ENCODE measurements at places on chromosomes 6 and 20.

- DNase-seq, result peak; percentile 96
Observed at GRCh38 chr6:136593748-136594490, 43.7 kb upstream of the MAP7 start.

- DNase-seq, result no peak
Observed at GRCh38 chr20:32036716-32037485, 15.1 kb upstream of the HCK start.

DNA sequence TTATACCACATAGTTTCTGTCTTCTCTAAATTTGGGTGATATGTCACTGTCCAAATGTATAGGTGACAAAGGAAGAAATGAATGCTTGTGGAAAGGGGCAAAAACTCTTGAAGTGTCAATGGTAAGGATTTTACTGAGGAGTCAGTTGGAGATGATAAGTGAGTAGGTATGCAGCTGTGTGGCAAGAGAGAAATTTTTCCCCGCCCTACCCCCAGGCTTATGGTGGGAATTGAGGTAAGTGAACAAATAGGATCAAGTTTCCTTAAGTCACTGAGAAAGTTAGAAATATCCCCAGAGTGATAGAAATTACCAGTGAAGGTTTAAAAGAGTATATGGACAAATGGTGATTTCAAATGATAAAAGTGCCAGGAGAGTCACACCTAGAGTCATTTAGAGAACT lies 11.8 kb downstream of the DSE start:
- DNase-seq, result no peak

- no peak for DNase-seq
Observed at GRCh38 chr6:70886661-70887060, 70.2 kb downstream of the B3GAT2 start.

- no peak for DNase-seq
Observed at GRCh38 chr6:26216886-26217713, 129.9 kb downstream of the HFE start.

DNA sequence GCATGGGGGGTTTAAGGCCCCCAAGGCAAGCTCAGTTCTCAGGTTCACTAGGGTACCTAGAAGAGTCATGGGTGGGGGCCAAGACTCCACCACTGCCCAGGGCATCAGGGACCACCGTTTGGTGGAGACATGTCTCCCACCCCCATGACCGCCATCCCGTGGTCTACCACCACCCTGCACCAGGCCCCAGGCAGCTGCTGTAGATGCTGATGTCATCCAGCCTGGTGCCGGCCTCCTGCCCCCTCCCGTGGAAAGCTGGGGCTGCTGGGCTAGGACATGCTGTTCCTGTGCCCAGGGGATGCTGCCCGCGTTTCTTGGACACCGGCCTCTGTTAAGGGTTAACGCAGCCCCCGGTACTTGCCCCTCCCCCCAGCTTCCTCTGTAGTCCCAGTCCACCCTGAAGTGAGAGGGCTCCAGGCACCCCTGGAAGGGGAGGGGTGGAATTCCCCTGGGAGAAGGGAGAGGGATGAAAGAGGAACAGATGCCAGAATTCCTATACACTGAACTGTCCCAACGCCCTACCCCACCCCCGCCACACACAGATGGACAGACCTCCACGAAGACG lies 587 bp downstream of the IP6K3 start:
- DNase-seq, result peak; percentile 68

GRCh38 chr6:10276660-10277287 lies 138.1 kb downstream of the TFAP2A start:
- no peak for DNase-seq

GRCh38 chr20:62914970-62915457 lies 11.3 kb downstream of the DIDO1 start:
- no peak for DNase-seq

- DNase-seq, result no peak
Observed at GRCh38 chr20:1275919-1276318, 9.8 kb downstream of the SNPH start.

- DNase-seq, result no peak
Observed at GRCh38 chr6:2230659-2231277, 14.6 kb downstream of the GMDS start.

GRCh38 chr20:34369265-34369664 lies 6.2 kb downstream of the ITCH start:
- no peak for DNase-seq

- DNase-seq, result no peak
Observed at GRCh38 chr20:15200147-15200565, 862.7 kb upstream of the FLRT3 start.

DNA sequence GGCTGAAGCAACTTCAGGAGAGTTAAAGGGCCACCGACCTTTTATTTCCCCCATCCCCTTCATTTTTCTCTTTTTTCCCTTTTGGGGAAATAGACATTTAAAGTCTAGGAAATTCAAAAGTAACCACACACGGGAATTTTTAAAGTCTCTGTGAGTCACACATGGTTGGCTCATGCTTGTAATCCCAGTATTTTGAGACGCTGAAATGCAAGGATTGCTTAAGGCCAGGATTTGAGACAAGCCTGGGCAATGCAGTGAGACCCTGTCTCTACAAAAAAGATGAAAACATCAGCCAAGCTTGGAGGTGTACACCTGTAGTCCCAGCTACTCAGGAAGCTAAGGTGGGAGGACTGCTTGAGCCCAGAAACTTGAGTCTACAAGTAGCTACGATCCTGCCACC lies 34.2 kb downstream of the KATNA1 start:
- peak; percentile 1 for DNase-seq

DNA sequence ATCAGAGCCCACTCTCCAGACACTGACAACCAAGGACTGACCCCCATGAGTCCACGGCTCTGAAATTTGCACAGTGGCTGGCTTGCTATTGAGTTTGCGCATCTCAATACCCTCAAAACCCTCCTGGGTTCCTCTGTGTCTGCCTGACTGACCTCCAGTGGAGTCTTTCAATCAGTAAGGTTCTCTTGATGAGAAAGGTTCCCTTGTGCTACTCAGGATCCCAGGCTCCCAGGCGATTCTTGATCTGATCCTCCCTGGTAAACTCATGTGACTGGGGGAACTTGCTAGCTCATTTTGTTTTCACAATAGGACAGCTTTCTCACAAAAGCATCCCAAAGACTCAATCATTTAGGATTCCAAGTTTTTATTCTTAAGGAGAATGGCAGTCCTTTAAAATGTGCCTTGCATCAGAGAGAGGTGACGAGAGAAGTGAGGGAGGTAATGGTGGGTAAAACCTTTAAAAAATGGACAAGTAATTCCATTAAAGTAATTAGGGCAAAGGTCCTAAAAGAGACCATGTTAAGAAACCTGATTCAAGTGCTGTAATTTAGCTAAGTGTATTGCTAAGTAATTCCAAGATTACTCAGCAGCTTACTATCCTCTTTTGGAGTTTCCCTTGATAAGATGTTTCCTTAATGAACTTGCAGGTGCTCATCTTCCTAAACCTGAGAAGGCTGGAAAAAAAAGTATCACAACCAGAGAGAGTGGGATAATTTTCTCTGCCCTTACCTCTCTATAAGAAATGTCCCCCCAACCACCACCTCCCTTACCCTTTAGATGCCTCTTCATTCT lies 304.7 kb upstream of the SGK1 start:
- DNase-seq, result no peak

DNA sequence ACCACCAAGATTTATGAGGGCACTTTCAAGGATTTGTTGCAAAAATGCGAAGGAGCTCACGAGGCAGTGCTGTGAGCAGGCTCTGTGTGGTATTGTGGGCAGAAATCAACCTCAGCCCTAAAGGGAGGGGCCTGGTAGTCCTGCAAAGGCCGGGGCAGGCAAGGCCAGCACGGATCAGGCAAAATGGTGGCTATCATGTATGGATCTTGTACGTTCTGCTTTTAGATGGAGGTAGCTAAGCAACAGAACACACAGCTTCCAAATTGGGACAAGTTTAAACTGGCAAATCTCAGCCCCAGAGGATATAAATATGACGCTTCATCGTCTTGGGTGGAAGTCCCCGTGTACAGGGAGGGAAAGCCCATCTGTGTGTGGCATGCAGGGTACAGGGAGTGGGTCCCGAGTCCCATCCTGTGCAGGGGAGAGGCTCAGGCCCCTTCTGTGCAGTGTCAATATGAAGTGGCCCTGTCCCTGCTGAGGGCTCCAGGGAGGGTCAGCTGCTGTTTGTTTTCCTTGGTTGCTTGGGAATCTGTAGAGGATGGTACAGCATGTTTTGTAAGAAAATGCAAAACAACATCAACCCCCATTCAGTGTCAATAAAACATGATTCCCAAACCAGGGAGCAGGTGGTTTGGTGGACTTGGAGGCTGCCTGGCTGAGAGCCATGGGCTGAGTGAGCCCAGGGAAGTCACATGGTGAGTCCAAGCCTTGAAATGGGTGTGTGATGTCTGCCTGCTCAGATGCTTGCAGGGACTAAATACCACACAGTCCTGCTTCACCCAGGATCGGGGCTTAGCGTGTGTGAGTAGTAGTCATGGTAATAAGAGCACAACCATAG lies 113.0 kb downstream of the SYCP2 start:
- DNase-seq, result no peak

- DNase-seq, result no peak
Observed at GRCh38 chr20:51318058-51318949, 224.2 kb downstream of the NFATC2 start.

GRCh38 chr20:51687108-51687507 lies 81.1 kb downstream of the ATP9A start:
- DNase-seq, result no peak

DNA sequence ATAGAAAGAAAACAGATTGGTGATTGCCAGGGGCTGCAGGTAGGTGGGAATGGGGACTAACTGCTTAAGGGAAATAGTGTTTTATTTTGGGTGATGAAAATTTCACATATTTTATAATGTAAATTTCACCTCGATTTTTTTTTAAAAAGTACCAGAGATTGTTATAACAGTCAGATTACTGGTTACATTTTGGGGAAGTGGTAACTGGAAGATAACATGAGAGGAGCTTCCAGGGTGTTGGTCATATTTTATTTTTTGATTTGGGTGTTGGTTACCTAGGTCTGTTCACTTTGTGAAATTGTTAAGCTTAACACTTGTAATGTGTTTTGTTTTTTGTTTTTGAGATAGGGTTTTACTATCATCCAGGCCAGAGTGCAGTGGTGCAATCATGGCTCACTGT lies 17.2 kb upstream of the CRIP3 start:
- no peak for DNase-seq

DNA sequence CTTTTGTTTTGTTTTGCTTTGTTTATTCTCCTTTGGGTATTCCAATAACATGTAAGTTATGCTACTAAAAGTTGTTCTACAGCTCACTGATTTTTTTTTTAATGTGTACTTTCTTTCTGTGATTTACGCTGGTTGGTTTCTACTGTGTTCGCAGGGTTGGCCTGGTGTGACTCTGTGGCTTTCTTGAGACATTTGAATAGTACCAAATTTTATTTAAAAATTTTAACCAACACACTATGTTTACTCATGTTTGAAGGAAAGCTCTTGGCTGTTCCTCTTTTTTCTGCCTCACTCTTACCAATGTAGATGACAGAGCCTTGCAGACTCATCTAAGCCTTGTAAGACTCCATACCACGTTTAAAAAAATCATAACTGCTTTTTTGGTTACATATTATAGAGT lies 1784.9 kb upstream of the DEFB115 start:
- DNase-seq, result no peak

DNA sequence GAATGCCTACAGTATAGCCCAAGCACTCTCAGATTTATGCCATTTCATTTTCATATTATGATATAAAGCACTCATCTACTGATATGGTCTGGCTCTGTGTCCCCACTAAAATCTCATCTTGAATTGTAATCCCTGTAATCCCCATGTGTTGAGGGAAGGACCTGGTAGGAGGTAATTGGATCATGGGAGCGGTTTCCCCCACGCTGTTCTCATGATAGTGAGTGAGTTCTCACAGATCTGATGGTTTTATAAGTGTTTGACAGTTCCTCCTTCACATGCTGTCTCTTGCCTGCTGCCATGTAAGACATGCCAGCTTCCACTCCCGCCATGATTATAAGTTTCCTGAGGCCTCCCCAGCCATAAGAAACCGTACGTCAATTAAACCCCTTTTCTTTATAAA lies 171.7 kb downstream of the OTOR start:
- DNase-seq, result no peak

GRCh38 chr6:89644864-89645263 lies 6.3 kb upstream of the LYRM2 start:
- no peak for DNase-seq
